ENCODE measurements at places on chromosomes 7 and 10. TPM values are rescaled to one million over a fixed set of nuclear protein-coding genes. Genes with fewer than 3 reads are reported as not detected.

NEURL1 gene
- total RNA-seq, result 36.7 TPM

OR6V1 gene
- total RNA-seq, result not detected

MAP3K8 gene
- 9.7 TPM for total RNA-seq

GJC3 gene
- not detected for total RNA-seq

NRF1 gene
- 11.6 TPM for total RNA-seq

GDF2 gene
- not detected for total RNA-seq

CBX3 gene
- 48.6 TPM for total RNA-seq

ZNF22 gene
- total RNA-seq, result 9.6 TPM

ZNF800 gene
- 42.6 TPM for total RNA-seq

SHH gene
- 0.40 TPM for total RNA-seq

MCM10 gene
- 0.64 TPM for total RNA-seq

HOXA13 gene
- 29.7 TPM for total RNA-seq

CYP3A7 gene
- not detected for total RNA-seq

ZDHHC4 gene
- total RNA-seq, result 6.4 TPM

CPSF4 gene
- total RNA-seq, result 28.3 TPM

TPK1 gene
- 1.4 TPM for total RNA-seq

SRRM3 gene
- total RNA-seq, result 1.4 TPM

COL13A1 gene
- 2.8 TPM for total RNA-seq

ANXA8 gene
- not detected for total RNA-seq

PTPRZ1 gene
- 2.4 TPM for total RNA-seq

RBP4 gene
- 3.4 TPM for total RNA-seq

GPR37 gene
- not detected for total RNA-seq

UTF1 gene
- total RNA-seq, result not detected

NPC1L1 gene
- total RNA-seq, result not detected

MACC1 gene
- total RNA-seq, result 5.2 TPM

BZW2 gene
- 75.4 TPM for total RNA-seq

SEC23IP gene
- total RNA-seq, result 51.7 TPM

FOXI2 gene
- total RNA-seq, result not detected

CPA4 gene
- not detected for total RNA-seq

LRRC18 gene
- not detected for total RNA-seq

MOGAT3 gene
- 56.9 TPM for total RNA-seq

TWIST1 gene
- total RNA-seq, result not detected

ZKSCAN1 gene
- 63.1 TPM for total RNA-seq

KCP gene
- not detected for total RNA-seq

BPGM gene
- total RNA-seq, result 13.2 TPM

NXPH1 gene
- not detected for total RNA-seq

PNLIP gene
- total RNA-seq, result not detected

PLAU gene
- 1.7 TPM for total RNA-seq

TRIM50 gene
- total RNA-seq, result not detected

SSBP1 gene
- 70.7 TPM for total RNA-seq

HYCC1 gene
- 7.0 TPM for total RNA-seq

HOGA1 gene
- total RNA-seq, result not detected

SLC13A4 gene
- 15.3 TPM for total RNA-seq

AKR1C2 gene
- 53.8 TPM for total RNA-seq

WNT16 gene
- total RNA-seq, result not detected

TACR2 gene
- total RNA-seq, result 241 TPM

AKR1D1 gene
- total RNA-seq, result not detected

CTAGE6 gene
- 1.9 TPM for total RNA-seq

PRR15 gene
- total RNA-seq, result 338 TPM

ALOX5 gene
- 19.4 TPM for total RNA-seq

ZC3HAV1 gene
- total RNA-seq, result 35.4 TPM

TDRD1 gene
- not detected for total RNA-seq
